ENCODE measurements at places on chromosomes 11 and 22.
A peak's percentile ranks its signal among the peaks of the same experiment; 100 is the strongest.

DNA sequence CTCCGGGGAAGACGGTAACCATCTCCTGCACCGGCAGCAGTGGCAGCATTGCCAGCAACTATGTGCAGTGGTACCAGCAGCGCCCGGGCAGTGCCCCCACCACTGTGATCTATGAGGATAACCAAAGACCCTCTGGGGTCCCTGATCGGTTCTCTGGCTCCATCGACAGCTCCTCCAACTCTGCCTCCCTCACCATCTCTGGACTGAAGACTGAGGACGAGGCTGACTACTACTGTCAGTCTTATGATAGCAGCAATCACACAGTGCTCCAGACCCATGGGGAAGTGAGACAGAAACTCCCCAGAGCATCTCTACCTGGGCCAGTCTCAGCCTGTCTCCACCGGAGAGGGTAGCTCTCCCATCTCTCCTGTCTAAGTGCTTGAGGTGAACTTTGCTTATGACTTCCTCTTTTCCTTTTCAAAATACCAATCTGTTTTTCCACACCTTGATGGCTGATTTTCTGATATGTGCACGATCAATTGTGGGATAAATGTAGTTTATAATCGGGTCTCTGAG lies 48.5 kb upstream of the VPREB1 start:
- DNase-seq = no peak

DNA sequence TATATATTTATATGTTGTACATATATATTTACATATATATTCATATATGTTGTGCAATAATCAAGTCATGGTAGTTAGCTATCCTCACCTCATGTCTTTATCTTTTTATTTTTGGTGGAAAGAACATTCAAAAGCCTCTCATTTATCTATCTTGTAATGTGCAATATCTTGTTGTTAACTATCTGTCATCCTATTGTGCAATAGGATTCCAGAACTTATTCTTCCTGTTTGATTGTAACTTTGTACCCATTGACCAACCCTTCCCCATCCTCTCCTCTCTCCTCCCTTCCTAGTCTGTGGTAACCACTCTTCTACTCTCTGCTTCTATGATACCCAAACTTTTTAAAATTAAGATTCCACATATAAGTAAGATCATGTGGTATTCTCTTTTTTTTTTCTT lies 115.6 kb upstream of the PDGFD start:
- no peak for DNase-seq

DNA sequence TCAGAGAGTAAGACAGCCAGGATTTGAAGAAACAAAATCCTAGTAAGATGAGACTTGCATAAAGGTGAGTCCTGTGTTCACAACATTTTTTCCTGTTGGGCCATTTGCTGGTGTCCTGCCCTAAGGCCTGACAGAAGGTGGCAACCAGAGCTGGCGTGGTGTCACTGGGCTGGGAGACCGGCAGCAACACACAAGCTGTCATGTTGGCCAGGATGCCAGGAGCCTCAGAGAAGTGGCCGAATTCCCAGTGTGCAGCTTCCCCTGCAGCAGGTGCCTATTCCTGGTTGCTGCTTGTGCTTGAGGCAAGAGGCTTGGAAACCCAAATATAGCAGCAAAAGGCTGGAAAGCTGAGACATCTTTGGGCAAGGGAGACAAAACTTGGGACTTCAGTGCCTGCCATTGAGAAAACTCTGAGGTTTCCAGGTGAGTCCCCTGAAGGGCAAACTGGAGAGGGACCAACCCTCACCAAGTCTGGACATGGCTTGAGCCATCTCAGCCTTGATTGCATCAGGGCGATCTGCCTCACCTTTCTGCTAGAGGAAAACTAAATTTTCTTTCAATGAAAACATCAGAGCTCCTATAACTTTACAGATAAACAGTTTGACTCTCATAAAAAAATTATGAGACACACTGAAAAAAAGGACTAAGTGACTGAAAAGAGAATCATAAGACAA lies 25.9 kb downstream of the ALG12 start:
- no peak for DNase-seq

GRCh38 chr11:71244116-71244810 lies 8.1 kb downstream of the SHANK2 start:
- DNase-seq = no peak

DNA sequence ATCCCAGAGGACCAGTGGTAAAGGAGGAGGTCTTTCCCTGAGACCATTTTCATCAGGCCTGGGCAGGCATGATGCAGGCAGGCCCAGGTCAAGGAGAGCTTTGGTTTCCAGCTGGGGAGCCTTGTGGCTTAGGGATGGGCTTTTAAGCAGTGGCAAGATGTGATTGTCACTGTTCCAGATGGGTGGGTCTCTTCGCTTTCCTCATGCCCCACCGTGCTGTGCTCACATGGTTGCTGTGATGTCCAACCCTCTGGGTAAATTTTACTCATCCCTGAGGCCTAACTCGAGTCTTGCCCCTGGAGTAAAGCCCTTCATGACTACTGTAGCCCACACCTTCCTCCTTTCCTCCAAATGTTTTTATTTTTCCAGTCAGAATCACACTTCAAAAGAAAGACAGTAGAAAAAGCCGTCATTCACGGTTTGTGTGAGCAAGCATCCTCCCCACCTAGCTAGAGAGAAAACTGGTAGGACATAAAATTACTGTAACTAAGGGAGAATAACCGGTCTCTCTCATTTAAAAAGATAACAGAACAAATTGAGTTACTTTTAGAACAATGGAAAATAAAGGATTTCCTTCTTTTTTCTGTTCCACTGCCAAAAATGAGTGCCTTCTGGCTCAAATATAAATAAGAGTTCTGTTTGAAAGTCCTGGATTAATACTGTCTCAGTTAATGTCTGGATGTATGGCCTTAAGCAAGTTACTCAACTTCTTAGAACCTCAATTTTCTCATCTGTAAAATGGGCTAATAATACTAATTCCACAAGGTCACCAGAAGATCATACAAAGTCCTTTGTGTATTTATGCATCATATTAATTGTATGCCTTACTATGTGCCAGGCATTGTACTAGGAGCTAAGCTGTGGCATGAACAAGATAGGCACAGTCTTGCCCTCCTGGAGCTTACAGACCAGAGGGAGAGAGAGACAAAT lies 84.9 kb downstream of the ME3 start:
- no peak for DNase-seq

GRCh38 chr11:128422576-128423370 lies 164.6 kb downstream of the ETS1 start:
- DNase-seq = peak; percentile 21

DNA sequence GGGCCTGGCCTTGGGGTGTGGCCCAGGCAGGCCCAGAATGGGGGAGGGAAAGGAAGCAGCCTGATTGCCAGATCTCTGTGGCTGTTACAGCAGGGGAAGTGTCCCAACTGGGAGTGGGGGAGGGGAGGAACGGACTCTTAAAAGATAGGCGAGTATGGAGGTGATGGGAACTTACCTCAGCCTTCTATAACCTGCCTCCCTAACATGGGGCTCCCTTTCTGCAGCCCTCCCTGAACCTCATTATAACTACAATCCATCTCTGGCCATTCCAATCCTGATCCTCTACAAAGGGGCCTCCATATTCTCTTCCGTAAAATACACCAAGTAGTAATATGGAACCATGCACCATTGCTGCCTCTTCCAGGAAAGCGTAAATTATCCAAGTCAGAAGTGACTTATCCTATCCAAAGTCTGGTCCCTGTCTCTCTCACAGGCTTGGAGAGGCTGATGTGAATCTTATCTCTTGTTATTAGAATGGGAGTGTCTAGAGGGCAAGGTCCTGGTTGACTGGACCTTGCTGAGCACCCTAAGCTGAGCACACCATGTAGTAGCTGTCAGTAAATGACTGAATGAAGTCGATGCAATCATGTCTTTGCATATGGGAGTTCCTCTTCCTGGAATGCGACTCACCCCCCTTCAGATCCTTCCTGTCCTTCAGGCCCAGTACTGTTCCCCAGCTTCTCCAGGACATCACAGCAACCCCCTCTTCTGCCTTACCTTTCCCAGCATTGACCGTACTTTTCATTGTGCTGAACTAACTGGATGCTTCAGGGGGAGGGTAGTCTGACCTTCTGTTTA lies 5.9 kb downstream of the RHOG start:
- no peak for DNase-seq

- DNase-seq = no peak
Observed at GRCh38 chr11:8839306-8839956, 71.6 kb upstream of the AKIP1 start.

GRCh38 chr11:93622043-93622442 lies 39.4 kb upstream of the CEP295 start:
- DNase-seq = no peak

GRCh38 chr22:43860831-43861230 lies 1.5 kb downstream of the SULT4A1 start:
- DNase-seq = peak; percentile 46

DNA sequence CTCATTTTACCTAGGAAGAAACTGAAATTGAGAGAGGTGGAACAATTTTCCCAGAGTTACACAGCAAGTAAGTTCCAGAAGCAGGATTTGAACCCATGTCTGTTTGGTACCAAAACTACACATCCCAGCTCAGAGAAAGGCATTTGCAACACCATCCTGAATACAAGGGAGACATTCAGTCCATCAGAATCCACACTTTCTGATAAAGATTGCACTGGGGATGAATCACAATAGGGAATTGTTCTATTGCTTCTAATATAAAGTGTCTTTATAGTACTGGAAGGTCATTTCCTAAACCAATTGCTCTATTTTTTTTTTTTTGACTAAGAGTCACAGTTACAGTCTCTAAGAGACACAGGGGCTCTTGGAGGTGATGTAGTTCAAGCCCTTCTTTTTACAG lies 208.1 kb upstream of the CADM1 start:
- no peak for DNase-seq

DNA sequence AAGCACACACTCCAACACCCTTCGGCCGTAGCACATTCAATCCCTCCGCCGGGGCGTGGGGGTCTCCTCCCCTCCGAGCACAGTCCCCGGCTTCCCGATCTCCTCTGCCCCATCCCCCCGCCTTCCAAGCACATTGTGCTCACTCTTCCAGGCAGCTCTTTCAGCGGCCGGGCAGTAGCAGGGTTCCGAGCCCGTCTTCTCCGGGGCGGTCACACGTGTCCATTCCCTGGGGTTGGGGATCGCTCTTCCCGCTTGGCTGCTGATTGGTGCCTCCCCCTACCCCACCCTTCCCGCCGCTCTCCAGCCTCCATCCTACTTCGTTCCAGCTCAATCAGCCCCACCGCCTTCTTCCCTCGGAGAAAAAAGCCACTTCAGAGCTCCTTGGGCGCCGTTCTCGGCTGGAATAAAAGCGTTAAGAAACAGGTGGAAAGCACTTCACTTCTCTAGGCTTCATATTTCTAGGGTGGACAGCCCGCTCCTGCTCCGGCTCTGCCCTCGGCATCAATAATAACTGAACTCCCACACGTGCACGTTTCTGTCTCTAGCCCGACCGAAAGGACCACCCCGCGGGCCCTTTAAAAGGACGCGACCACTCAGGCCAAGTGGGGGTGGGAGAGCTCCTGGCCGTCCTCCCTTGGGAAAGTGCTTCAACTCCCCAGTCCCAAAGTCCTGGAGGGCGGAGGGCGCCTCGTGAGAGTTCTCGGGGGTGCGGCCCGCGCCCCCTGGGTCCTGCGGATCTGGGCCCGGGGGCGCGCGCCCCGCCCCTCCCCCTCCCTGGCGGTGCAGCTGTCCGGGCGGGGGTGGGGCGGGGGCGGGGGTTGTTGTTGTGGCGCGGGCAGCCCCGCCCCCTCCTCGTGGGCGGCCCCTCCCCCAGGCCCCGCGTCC lies 464 bp upstream of the CECR2 start:
- DNase-seq = peak; percentile 48

DNA sequence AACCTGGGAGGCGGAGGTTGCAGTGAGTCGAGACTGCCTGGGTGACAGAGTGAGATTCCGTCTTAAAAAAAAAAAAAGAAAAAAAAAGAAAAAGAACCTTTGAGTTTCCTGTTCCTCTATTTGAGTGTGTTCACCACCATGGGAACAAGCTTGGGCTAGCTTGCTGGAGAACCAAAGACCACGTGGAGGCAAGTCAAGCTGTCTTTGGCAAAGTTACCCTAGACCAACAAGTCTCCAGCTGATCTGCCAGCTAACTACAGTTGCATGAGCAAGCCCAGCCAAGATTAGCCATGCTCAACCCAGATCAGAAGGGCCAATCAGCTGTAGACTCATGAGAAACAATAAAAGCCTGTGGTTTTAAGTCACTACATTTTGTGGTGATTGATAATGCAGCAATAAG lies 29.7 kb downstream of the SLN start:
- DNase-seq = no peak

DNA sequence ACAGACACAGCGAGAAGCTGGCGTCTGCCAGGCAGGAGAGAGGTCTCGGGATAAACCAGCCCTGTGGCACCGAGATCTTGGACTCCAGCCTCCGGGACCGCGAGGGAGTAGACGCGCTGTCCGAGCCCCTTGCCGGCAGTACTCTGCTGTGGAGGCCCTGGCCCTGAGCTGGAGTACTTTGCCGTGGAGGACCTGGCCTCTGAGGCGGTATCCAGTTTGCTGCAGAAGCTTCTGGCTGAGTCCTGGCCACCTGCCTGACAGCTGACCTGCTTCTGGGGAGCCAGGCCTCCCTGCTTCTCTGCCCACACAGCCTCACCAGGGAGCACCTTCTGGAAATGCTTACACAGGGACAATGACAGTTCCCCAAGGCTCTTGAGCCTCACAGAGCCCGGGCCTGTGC lies 31.6 kb upstream of the CARS1 start:
- no peak for DNase-seq

GRCh38 chr11:117560780-117561530 lies 233.3 kb downstream of the CEP164 start:
- peak; percentile 46 for DNase-seq

DNA sequence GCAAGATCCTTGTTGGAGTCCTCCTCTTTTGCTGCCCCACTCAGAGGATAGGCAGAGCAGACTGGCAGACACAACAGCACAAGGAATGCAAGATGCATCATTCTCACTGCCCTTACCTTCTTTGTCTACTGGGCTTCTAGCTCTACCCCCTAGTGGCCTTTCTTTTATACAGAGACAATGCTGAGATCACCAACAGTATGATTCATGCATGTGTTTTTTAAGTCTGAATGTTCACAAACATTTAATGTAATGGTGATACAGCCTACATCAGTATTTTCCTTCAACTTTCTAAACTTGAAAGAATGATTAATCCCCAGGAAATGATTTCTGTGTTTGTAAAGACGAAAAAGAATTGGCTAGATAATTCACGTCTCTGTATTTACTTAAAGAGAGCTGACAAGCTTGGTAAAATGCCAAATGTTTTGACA lies at the start of gene MMP10:
TSS of gene MMP10 (minus strand) at position 138 of the 428 bp plus-strand sequence. CDS start at position 101, 37 bp downstream.
- DNase-seq = no peak

- DNase-seq = peak; percentile 75
Observed at GRCh38 chr22:38843657-38844314, at the start of gene NPTXR. Gene NPTXR (minus strand): TSS chr22:38844028.

DNA sequence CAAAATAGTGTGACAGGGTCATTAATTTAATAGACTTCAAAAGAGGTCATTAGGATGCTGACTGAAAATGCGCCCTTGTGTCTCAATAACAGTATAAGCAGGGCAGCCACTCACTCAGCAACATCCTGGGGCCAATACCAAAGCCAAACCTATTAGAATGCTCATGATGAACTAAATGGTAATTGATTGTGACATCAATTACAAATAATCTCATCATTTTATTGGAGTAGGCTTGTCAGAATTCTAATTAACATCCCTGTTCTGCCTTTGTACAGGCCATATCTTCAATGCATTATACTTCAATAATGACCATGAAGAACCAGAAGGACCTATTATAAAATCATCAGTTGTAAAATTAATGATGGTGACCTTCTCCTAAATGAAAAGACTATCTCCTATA lies 64.2 kb downstream of the DNAJC24 start:
- no peak for DNase-seq

- peak; percentile 78 for DNase-seq
Observed at GRCh38 chr11:125348674-125349309, 147.3 kb downstream of the FEZ1 start.

All from WERI-Rb-1 (cell line).